Cortex of kidney (tissue), 1 donor: ENCODE measurements at places on chromosomes 1 and 21.

GRCh38 chr1:226309398-226310244 lies 657 bp upstream of the LIN9 start:
- DNase-seq: no peak

DNA sequence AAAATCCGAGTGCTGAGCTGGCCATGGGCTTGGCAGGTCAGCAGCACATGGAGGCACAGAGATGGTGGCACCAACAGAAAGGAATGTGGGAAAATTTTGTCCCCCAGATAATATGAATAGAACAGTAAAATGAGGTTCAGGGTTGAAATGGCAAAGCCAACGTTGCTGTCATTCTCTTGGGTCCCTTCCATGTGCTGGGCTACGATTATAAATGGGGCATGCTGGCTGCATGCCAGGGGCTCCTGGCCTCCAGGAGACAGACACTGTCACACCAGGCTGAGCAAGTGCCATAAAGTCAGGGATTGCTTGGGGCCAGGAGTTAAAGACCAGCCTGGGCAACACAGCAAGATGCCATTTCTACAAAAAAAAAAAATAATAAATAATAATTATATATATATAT lies 77.1 kb downstream of the TOMM20 start:
- no peak for DNase-seq

- DNase-seq: no peak
Observed at GRCh38 chr1:112267929-112268328, 128.1 kb upstream of the CTTNBP2NL start.

DNA sequence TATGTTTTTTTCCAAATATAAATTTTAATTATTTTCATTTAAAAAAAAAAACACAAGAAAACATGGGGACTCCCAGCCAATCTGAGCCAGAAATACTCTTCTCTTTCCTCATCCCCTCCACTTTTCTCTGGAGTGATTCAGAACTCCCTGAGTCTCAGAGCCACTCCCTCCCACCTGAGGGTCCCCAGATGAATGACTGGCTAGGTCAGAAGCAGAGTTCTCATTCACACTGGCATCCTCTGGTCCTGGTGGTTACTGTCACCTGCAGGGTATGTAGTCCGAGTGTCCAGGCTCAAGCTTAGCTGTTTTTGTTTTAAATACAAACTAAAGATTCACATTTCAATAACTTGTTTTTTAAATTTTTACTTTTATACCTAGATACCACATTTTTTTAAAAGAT lies 6.3 kb downstream of the HMGCS2 start:
- no peak for DNase-seq

DNA sequence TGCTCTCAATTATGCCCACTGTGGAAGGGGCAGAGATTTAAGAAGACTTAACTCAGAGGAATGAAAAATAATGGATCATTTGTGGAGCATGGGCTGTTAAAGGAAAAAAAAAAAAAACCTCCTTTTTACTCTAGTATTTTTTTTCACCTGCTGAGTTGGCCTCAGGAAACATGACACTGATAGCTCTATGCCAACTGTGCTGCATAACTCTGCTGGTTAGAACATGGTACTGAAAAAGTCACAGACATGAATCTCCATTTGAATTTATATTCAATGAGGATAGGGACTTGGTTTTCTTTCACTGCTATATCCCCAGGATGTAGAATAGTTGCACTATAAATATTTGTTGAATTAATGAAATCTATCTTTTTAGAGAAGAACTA lies 86.1 kb upstream of the KIAA0040 start:
- DNase-seq: no peak

DNA sequence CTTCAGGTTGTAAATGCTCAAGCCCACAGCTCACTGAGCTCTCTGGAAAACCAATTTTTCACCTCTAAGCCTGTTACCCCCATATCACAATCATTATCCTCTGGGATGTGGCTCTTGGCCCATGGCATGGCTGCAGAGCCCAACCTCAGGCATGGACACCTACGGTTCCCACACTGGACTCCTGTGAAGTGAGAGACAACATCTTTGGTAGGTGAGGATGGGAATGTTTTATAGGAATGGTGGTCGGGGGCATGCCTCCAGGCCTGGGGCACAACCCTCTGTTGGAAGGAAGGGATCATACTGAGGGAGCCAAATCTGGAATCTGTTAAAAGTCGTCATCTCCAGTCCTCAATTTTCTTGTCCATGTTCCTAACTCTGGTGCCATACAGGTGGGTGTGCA lies 179.1 kb downstream of the FOXD2 start:
- DNase-seq: no peak

DNA sequence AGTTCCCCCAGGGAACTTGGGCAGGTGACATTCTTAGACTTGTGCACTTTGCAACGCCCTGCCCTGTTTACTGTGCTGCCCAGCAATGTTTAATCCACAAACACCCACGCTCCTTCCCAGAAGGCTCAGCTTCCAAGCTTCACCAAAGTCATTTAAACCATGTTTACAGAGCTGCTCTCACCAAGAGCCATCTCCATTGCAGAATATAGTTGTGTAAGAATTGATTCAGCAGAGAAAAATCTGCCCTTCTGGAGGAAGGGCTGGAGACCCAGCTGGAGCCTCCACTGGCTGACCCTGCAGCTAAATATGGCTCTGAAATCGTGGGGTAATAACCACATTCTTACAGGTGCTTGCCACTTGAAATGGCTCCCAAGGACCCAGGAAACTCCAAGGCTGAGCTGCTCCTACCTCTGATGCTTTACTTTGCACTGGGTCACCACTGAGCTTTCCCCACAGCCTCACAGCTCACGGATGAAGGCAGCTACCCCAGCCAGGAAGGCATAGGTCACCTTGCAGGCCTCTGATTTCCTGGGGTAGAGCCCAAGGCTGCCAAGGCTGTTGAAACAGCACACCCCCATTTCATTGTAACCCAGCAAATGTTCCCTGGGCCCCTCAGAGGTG lies 8.7 kb downstream of the CAPN2 start:
- DNase-seq: no peak

DNA sequence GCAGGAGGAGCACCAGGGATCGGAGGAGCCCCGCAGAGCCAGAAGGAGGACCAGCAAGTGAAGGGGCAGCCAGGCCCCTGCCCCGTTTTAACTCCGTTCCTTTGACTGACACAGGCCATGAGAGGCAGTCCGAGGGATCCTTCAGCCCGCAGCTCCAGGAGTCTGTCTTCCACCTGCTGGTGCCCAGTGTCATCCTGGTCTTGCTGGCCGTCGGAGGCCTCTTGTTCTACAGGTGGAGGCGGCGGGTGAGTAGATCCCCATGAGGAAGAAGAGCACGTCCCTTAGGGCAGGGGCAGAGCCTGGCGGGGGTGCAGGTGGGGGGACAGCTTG lies 13.3 kb downstream of the CSF1 start:
- DNase-seq: no peak

DNA sequence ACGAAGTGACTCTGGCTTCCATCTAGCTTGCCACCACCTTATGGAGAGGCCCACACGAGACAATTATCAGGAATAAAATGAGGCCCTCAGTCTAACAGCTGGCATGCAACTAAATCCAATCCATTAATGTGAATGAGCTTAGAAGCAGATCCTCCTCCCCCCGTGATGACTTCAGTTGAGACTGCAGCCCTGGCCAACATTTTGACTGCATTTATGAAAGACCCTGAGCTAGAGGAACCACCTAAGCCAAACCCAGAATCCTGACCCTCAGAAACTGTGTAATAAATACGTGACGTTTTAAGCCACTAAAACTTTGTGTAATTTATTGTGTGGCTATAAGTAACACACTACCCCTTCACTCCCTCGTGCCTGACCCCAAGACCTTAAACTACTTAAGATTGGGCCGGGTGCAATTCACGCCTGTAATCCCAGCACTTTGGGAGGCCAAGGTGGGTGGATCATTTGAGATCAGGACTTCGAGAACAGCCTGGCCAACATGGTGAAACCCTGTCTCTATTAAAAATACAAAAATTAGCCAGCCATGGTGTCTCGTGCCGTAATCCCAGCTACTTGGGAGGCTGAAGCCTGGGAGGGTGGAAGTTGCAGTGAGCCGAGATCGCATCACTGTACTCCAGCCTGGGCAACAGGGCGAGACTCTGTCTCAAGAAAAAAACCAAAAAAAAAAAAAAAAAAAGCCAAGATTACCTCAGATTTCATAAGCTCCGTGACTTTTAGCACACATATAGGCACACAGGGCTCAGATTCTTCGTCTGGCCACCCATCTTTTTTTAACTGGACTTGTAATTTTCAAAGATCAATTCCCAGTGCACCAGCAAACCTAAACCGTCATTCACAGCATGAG lies 72.5 kb downstream of the ENAH start:
- no peak for DNase-seq

DNA sequence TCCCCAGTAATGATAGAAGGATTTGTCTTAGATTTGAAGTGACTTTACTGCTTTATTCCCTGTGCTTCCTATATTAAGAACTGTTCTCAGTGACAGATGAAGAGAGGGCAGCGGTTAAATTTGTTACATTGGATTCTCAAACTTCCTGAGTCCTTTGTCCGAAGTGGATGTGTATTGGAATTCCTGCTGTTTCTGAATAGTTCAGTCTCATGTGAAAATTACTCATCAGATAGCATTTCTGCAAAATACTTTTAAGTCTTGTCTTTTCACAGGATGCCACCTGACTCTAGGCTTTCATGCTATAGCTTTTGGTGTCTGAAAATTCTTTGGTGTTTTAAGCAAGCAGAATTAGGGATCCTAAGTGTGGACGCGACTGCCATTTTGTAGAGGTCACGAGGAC lies 83.6 kb downstream of the PRDM2 start:
- DNase-seq: no peak

DNA sequence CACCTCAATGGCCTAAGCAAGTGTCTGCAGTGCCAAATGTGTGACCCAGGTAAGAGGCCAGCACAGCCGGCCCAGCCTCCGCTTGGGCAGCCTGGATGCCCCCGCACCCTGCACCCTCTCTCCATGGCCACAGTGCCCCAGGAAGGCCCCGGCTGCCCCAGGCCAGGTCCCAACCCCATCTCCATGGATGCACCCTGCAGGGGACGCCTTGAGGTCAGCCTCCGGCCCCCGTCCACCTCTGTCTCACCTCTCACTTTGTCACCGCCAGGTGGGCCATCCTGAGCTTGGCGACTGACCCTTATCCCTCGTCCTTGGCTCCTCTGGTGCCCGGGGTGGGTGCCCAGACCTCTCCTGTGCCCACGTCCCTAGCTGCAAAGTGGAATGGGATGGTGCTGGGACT lies 2.2 kb downstream of the TNFRSF14 start:
- DNase-seq: no peak

GRCh38 chr21:33898586-33898985 lies 17.0 kb downstream of the ATP5PO start:
- DNase-seq: no peak

DNA sequence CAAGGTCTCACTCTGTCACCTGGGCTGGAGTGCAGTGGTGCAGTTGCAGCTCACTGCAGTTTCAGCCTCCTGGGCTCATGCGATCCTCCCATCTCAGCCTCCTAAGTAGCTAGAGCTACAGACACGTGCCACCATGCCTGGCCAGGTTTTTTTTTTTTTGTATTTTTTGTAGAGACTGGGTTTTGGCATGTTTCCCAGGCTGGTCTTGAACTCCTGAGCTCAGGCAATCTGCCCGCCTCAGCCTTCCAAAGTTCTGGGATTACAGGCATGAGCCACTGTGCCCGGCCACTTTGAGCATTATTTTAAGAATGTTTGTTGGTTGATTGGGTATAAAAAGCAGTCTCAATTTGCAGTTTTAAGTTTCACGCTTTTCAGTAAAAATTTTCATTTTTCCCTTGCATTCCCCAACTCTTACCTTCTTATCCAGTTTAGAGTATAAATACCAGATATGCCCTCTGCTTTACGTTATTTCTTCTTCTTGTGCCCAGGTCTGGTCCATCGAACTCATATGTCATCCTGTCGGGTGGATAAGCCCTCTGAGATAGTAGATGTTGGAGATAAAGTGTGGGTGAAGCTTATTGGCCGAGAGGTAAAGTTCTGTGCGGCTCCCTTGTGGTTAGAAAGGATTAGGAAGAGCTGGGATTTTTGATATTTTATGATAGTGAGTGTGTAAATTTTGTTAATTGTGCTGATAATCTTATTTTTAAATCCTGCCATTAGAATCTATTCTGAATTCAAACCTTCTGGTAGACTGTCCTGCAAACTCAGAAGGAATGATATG lies 36.0 kb downstream of the FABP3 start:
- DNase-seq: no peak

DNA sequence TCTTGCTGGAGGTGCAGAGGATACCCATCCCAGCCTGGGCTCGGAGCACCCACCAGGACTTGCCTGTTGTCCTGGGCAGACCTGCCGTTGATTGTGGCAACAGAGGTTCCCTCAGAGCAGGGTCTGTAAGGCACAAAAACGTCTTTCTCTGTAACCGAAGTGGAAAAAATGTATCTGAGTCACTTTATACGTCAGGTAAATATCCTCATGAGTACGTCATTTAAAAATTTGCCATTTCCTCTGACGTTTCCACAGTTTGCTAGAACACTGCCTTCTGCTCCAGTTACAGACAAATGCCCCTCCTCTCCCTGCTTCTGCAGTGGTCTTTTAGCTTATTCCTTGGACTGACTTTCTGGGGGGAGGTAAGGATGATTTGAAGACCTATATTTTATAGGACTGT lies 326.8 kb downstream of the HHAT start:
- no peak for DNase-seq

- DNase-seq: no peak
Observed at GRCh38 chr1:180617774-180618395, 13.9 kb upstream of the XPR1 start.

DNA sequence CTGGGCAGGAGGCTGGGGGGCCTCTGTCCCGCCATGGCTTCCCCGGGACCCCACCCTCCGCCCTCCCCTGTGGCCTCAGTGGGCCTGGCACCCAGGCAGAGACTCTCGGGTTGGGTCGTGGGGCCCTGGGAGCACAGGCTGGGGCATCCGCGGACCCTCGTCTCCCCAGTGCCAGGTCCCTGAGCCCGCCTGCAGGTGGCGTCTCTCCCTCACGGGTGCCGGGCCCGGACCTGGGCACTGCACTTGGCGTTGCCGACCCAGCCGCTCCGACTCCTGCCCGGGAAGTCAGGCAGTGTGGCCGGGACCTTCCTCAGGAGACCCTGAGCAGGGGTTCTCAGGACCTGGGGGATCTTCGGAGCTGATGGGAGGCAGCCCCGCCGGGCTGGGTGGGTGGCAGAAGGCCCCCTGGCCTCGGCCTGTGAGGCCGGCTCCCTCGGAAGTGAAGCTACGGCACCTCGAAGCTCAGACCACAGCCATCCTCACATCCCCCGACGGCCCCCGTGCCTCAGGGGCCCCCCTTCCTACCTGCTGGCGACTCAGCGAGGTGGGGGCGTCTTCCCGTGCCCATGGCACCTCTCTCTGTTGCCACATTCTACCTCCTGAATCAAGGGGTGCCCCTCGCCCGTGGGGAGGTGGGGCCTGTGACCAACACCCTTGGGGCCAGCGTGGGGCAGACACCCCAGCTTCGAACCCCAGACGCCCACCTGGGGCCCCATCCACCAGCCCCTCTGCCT lies 6.4 kb upstream of the C1orf159 start:
- DNase-seq: no peak

DNA sequence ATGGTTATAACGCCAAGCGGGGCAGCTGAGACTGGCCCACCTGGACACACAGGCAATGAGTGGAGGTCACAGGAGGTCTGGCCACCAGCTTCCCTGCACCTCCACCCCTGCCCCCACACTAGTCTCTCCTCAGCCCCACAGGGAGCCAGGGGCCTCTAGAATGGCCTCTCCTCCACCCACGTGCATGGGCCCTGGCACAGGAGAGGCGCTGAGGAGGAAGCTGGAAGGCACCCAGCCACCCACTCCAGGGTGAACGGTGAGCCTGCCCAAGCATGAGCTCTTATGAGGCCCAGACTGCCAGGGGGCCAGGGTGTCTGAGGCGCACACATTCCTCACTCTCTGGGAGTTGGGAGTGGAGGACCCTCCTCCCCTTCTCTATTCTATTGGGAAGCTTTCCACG lies 22.2 kb downstream of the LRP8 start:
- no peak for DNase-seq

GRCh38 chr1:165226326-165226725 lies 130.2 kb downstream of the LMX1A start:
- DNase-seq: no peak
